Memory B cell (primary cell): ENCODE measurements at places on chromosomes 7 and 10.
A peak's percentile ranks its signal among the peaks of the same experiment; 100 is the strongest.

DNA sequence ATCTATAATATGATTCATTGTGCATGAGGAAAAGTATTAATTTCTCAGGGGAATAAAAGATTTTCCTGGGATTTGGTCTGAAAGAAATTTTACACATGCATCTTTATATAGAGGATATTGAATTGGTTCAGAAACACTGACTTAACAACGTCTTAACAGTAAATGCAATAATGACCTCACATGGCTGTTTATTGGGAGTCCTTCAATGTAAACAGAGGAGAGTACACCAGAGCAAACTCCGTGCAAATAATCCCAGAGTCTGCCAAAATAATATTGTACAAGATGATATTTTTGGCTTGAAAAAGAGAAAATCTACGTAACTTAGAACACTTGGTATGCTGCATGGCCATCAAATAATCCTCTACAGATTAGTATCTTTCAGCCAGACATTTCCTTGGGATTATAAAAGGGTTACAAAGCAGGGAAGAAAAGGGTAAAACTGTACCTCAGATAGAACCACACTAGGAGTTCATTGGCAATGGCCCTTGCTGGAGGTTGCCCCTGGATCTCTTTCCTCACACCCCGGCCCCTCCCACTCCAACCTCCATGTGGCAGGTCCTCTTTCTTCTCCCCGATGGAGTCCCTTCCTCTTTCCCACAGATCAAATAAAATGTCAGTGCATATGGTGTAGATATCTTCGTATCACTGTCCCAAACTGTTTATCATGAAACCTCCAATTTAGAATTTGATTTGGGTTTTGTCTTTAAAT, 196.4 kb downstream of the EVX1 start:
- H3K4me1 ChIP-seq, result no peaks in the 10 kb centered on the region
- H3K27ac ChIP-seq, result no peak overlapping the region
- no peak for DNase-seq
- peaks cover 7% of the 10 kb centered on the region for H3K27me3 ChIP-seq

- H3K36me3 ChIP-seq, result no peaks in the 10 kb centered on the region
- no peaks in the 10 kb centered on the region for H3K27me3 ChIP-seq
- DNase-seq, result no peak
- peak overlapping the region; percentile 49 for H3K27ac ChIP-seq
Observed at GRCh38 chr10:79335470-79336235, 11.6 kb upstream of the PPIF start.

DNA sequence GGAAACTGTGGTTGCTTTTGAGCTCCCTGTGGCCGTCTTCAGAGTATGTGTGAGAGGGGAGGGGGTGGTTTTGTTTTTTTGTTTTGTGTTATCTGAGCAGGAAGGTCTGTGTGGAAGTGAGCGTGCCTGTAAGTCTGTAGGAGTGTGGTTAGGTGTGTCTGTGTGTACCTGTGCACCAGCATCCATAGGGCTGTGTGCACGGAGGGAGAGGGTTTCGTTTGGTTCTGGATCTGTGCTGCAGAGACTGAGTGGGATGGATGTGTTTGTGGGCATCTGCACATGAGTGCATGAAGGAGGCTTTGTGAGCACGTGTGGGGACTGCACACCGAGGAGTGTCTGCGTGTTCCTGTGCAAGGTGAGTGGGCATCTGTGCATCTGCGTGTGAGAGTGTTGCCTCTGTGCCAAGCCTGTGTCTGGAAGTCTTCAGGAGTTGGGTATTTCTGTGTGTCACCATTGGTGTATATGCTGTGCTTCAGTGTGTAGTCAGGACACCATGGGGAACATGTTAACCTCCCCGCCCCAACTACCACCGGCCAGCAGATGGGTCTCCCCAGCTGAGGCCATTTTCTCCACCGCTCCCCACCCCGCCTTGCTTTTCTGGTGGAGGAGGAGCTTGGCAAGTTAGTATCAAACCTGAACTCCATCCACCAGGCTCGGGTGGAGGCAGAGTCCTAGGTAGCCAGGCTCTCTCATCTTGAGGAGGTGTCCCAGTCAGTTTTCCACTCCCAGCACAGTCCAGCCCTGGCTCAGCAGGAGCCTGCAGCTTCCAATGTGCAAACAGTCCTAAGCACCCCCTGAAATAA, 7.1 kb upstream of the TLX1 start:
- peaks cover 12% of the 10 kb centered on the region for H3K4me1 ChIP-seq
- H3K36me3 ChIP-seq, result no peaks in the 10 kb centered on the region
- H3K27ac ChIP-seq, result no peak overlapping the region

DNA sequence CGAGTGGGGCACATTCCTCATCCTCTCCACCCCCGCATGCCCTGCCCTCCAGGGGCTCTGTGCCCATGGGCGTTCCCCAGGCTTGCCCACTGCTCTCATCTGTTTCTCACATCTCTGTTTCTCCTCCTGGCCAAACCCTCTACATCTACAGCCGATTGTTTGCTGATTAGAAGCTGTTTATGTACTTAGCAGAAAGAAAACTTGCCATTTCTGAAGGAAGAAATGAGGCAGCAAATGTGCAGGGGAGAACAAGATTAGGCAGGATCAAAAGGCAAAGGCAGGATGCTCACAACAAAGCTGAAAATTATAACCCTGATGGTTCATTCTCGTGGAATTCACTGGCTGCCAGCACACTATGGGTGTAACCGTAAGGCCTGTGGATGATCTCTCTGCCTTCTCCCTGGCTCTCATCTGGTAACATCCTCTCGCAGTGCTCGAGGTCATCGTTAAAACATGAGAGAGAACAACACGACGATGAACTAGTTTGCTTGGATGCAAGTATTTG, 111.6 kb upstream of the KLF14 start:
- H3K27ac ChIP-seq, result no peak overlapping the region
- no peak for DNase-seq
- peaks cover under 1% of the 10 kb centered on the region for H3K27me3 ChIP-seq
- no peak overlapping the region for H3K4me3 ChIP-seq
- H3K36me3 ChIP-seq, result no peaks in the 10 kb centered on the region
- H3K4me1 ChIP-seq, result peaks cover 10% of the 10 kb centered on the region

DNA sequence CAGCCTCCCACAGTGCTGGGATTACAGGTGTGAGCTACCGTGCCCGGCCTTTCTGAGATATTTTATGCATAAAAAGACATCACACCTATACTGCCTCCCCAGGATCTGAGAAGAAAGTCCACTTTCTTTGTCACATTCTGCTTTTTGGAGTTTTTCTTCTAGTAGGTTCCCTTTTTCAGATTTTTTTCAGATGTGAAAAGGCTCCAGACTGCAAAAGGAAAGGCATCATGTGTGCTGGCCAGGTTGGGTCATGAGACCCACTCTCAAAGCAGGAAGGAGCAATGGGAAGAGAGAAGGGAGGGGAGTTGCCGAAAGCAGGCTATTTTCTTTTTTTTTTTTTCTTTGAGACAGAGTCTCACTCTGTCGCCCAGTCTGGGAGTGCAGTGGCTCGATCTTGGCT, 10.8 kb downstream of the BLVRA start:
- peaks cover 13% of the 10 kb centered on the region for H3K36me3 ChIP-seq
- no peak for DNase-seq
- H3K4me3 ChIP-seq, result no peak overlapping the region
- no peak overlapping the region for H3K27ac ChIP-seq

- no peaks in the 10 kb centered on the region for H3K36me3 ChIP-seq
- H3K4me1 ChIP-seq, result no peaks in the 10 kb centered on the region
- no peak for DNase-seq
Observed at GRCh38 chr7:80848841-80849240, 70.0 kb downstream of the SEMA3C start.

DNA sequence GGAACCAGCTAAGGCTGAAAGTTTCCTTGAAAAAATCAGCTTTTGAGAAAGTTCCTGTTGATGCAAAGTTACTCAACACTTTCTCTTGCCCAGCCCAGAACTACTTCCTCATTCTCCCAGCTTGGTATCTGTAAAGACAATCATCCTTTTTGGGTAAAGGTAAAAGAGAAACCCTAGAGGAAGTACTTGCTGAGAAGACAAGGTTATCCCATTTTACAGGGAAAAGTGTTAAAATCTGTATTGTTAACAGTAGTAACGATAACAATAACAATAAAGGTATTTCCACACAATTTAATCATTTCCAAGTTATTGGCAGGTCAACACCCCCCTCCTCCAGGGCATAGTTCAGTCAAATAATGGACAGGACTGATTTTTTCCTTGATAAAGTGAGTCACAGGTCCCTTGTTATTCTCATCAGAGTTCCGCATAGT, 2.4 kb downstream of the ALOX5 start:
- DNase-seq, result peak; percentile 25
- H3K4me1 ChIP-seq, result peaks cover 56% of the 10 kb centered on the region
- H3K4me3 ChIP-seq, result peak overlapping the region; percentile 96
- H3K27ac ChIP-seq, result peak overlapping the region; percentile 92
- no peaks in the 10 kb centered on the region for H3K27me3 ChIP-seq
- peaks cover 18% of the 10 kb centered on the region for H3K36me3 ChIP-seq

DNA sequence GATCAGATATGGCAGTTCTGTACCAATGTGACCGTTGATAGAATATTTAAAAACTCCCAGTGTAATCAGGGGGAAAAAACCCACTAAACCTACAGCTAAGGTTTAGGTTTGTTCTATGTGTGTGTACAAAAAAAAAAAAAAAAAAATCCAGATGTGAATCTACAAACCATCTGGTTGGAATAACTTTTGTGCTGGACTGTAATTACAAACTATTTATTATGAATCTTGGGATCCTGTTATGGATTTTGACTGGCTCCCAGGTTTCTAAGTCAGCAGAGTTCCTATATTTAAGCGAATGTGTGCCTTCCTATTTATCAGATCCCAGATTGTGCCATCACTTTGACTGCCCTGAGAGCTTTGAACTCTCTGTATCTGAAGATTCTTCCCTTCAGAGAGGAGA, 29.1 kb downstream of the BMPER start:
- H3K36me3 ChIP-seq, result no peaks in the 10 kb centered on the region
- no peak overlapping the region for H3K4me3 ChIP-seq
- DNase-seq, result no peak
- H3K27me3 ChIP-seq, result peaks cover 6% of the 10 kb centered on the region
- H3K27ac ChIP-seq, result no peak overlapping the region

GRCh38 chr10:21399392-21400035, 126.0 kb downstream of the SKIDA1 start:
- H3K27me3 ChIP-seq, result peaks cover 3% of the 10 kb centered on the region
- no peaks in the 10 kb centered on the region for H3K36me3 ChIP-seq
- H3K4me3 ChIP-seq, result no peak overlapping the region

DNA sequence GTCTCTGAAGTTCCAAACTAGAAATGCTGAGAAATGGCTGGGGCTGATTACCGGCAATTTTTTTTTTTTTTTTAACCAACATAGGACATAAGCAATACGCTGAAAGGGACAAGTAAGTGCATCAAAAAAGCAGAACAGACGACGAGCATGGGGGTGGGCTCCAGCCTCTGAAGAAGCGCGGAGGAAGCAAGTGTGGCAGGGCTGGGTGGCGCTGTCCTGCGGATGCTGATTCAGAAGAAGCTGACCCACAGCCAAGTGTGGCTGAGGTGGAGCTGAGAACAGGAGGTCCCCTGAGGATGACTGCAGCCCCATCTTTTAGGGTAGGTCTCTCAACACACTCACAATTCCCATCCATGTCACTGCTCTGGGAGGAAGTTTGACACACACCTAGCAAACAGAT, 65.6 kb downstream of the CTBP2 start:
- H3K4me1 ChIP-seq, result no peaks in the 10 kb centered on the region
- H3K36me3 ChIP-seq, result no peaks in the 10 kb centered on the region
- H3K27me3 ChIP-seq, result peaks cover 7% of the 10 kb centered on the region
- no peak overlapping the region for H3K27ac ChIP-seq

DNA sequence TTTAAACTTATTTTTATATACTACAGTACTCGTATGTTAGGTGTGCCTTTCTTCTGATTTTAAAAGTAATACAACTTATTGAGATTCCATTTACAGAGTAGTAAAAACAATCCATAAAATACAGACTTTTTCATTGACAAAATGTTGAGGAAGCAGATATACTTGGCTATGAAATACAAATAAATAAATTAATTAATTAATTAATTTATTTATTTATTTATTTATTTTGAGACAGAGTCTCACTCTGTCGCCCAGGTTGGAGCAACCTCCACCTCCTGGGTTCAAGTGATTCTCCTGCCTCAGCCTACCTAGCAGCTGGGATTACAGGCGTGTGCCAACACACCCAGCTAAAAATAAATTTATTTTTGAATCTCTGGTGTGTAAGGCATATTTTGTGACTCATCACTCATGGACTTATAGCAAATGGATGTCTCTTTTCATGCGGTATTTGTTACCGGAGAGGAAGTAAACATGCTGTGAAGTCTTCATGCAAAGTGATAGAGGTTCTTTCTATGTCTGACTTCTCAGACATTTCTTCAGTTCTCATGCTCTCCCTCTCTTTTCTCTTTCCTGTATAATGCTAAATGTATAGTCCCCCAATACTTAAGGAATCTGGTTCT, 20.2 kb upstream of the SRPK2 start:
- no peaks in the 10 kb centered on the region for H3K36me3 ChIP-seq
- peaks cover 4% of the 10 kb centered on the region for H3K4me1 ChIP-seq
- no peak overlapping the region for H3K4me3 ChIP-seq
- no peaks in the 10 kb centered on the region for H3K27me3 ChIP-seq

- no peak for DNase-seq
- H3K27me3 ChIP-seq, result no peaks in the 10 kb centered on the region
- H3K36me3 ChIP-seq, result peaks cover 14% of the 10 kb centered on the region
Observed at GRCh38 chr10:80201608-80202141, 3.7 kb downstream of the ANXA11 start.

DNA sequence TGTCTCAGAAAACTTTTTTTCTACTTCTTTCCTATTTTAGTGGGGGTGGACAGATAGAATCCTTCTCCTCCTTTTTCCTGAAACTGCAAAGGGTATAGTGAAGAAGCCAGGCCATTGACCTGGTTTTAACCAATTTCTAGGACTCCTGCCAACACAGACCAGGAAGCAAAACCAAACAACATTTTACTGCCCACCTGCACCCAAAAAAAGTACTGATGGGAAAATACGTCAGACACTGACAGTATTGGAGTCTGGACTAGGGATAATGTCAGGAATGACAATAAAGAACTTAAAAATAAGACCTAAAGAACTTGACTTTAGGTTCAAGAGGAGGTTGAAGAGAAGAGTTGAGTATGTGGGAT, 5.0 kb upstream of the STEAP4 start:
- H3K4me3 ChIP-seq, result no peak overlapping the region
- no peaks in the 10 kb centered on the region for H3K4me1 ChIP-seq
- DNase-seq, result no peak
- H3K36me3 ChIP-seq, result no peaks in the 10 kb centered on the region
- peaks cover 5% of the 10 kb centered on the region for H3K27me3 ChIP-seq
- no peak overlapping the region for H3K27ac ChIP-seq

DNA sequence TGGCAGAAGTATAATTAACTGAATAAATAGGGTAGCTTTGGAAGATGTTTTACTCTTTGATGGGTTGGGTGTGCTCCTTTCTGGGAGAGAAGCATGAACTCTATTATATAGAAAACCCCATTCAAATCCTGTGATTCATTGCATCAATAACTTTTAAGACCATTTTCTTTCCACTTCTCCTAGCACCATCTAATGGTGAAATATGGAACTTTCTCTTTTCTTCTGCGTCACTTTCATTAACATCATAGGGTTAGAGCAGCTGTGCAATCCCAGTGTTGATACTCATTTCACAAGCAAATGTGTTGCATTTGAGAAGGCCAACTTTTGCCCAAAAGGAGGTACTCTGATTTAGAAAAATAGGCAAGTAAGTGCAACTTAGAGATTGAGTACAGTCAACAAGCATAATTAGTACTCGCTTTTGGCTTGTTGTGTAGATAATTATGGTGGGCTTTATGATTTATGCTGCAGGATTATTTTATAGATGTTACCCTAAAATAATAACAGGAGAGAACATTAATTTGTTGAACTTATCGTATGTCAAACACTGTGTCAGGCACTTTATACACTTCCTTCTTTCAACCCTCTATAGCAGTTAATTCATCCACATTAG, 92.9 kb downstream of the CPED1 start:
- peaks cover 3% of the 10 kb centered on the region for H3K27me3 ChIP-seq
- peaks cover 3% of the 10 kb centered on the region for H3K36me3 ChIP-seq
- peak; percentile 18 for DNase-seq
- H3K4me3 ChIP-seq, result no peak overlapping the region
- H3K4me1 ChIP-seq, result peaks cover 6% of the 10 kb centered on the region
